GM23338 (cell line): ENCODE measurements at places on chromosomes 3 and 15.

DNA sequence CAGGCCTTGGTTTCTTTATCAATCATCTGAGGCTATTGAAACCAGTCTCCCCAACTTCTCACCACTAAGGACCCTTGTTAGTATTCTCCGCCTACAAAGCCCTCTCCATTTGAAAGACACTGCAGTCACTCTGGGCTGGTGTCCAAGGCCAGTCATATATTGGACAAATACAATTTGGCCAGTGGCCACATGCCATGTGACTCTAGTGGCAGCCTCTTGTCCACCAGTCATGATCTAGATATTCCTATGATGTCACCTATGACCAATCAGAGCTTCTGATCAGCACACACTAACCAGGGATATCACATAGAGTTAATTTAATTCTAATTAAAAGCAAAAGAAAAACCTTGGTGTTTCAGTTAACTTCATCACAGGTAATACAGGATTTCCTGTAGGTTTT lies 68.2 kb downstream of the RAB11A start:
- DNase-seq = no peak

GRCh38 chr3:182936918-182937285 lies 43.4 kb downstream of the DCUN1D1 start:
- no peak for DNase-seq

GRCh38 chr3:188557235-188557634 lies 403.3 kb downstream of the LPP start:
- no peak for DNase-seq

GRCh38 chr3:140007911-140008869 lies 73.2 kb downstream of the CLSTN2 start:
- DNase-seq = no peak

GRCh38 chr3:155093261-155093660 lies 13.1 kb downstream of the MME start:
- DNase-seq = no peak

- DNase-seq = peak; percentile 53
Observed at GRCh38 chr3:46989146-46989810, 9.8 kb downstream of the NBEAL2 start.
